ENCODE measurements at places on chromosomes 3 and 15.

- no peak for DNase-seq
Measured at GRCh38 chr3:190644035-190644434, 130.2 kb downstream of the IL1RAP start.

- no peak for DNase-seq
Measured at GRCh38 chr3:197025736-197026480, 3.7 kb downstream of the MELTF start.

GRCh38 chr3:111723293-111724215 lies 128.4 kb upstream of the ZBED2 start:
- no peak for DNase-seq

DNA sequence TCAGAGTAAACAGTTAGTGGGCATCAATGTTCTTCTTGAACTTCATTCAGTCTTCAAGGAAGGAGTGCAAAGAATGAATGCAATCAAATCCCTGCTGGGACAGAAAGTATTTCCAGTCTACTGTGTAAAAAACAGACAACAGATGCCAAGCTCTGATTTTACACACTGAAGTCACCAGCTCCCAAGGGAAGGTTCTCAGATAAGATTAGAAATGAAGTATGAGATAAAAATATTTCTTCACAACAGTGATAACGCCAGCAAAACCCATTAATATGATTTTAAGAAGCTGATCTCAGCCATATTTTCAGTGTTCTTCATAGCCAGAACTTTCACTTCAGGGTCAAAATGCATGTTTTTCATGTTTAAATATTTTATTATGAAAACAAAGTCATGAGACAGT lies 265.6 kb downstream of the CTNNB1 start:
- DNase-seq = no peak

- no peak for DNase-seq
Measured at GRCh38 chr15:69189157-69189556, 28.7 kb downstream of the GLCE start.

DNA sequence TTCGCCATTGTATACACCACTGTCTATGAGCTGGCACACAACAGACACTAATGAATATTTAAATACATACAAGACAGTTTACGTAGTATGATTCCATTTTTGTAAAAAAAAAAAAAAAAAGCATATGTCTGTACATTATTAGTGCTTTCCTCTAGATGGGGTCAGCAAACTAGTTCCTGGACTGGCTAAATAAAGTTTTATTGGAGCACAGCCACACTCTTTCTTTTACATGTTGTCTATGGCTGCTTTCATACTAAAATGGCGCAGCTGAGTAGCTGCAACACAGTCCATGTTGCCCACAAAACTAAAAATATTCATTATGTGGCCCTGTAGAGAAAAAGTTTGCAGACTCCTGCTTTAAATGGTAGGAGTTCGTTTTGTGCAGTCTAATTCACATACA lies 70.7 kb upstream of the FRMD4B start:
- DNase-seq = no peak

GRCh38 chr3:53161450-53161819 lies 426 bp downstream of the PRKCD start:
- no peak for DNase-seq

DNA sequence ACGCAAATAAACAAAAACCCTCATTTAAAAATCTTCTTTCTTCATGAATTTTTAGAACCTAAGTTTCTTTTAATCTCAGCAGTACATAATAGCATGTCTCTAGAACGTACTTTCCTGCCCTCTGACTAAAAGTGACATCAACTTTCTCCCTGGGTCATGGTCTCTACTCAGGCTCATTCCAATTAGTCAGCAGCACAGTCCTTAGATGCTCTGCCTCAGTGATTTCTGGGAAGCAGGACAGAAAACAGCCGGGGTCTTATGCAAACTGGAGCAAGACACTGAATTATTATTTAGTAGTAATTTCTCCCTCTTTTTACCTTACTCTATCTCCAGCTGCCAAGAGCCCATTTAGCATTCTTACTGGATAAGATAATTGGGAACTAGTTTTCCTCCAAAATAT lies 365.2 kb downstream of the TUSC7 start:
- no peak for DNase-seq

DNA sequence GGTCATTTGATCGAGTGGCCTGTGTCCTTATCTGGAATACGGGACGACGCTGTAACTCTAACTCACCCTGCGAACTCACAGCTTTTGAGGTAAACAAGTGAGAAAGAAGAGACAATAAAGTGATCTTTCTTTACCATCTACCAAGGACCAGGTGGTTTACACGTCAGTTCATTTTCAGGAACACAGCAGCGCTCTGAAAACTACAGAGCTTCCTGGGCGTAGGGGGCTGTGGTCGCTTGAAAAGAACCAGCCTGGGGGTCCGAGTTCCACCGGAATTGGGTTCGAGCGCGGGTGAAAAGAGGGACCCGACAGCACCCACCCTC lies 357 bp downstream of the KIAA1143 start:
- no peak for DNase-seq

DNA sequence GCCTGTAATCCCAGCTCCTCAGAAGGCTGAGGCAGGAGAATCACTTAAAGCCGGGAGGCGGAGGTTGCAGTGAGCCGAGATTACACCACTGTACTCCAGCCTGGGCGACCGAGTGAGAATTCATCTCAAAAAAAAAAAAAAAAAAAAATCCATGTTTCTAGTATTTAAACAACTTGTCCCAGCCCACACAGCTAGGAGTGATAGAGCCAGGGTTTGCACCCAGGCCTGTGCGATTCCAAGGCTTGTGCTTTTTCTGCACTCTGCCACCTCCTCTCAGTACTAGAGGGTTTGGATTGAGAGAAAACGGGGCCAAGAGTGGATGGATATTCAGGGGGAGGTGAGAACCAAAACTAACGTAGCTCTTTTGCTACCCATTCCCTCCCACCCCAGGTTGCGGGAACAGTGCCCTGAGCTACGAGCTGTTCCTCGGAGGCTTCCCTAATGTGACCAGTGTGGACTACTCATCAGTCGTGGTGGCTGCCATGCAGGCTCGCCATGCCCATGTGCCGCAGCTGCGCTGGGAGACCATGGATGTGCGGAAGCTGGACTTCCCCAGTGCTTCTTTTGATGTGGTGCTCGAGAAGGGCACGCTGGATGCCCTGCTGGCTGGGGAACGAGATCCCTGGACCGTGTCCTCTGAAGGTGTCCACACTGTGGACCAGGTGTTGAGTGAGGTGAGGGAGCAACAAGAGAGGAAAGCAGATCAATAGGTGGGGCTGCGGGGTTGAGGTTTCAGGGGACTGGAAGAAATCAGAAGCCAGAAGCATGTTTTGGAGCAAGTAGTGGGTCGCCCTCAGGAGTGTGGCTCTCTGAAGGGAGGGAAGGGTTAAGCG lies 4.1 kb downstream of the CAMK2N2 start:
- no peak for DNase-seq

- no peak for DNase-seq
Measured at GRCh38 chr3:166498446-166498845, 661.2 kb upstream of the BCHE start.

- no peak for DNase-seq
Measured at GRCh38 chr3:79314544-79314943, 453.3 kb downstream of the ROBO1 start.

- DNase-seq = no peak
Measured at GRCh38 chr3:131242201-131242600, 139.4 kb upstream of the NUDT16 start.

- no peak for DNase-seq
Measured at GRCh38 chr3:40620151-40620550, 95.4 kb downstream of the ZNF621 start.

- DNase-seq = no peak
Measured at GRCh38 chr3:128577711-128578110, 72.9 kb downstream of the RPN1 start.

DNA sequence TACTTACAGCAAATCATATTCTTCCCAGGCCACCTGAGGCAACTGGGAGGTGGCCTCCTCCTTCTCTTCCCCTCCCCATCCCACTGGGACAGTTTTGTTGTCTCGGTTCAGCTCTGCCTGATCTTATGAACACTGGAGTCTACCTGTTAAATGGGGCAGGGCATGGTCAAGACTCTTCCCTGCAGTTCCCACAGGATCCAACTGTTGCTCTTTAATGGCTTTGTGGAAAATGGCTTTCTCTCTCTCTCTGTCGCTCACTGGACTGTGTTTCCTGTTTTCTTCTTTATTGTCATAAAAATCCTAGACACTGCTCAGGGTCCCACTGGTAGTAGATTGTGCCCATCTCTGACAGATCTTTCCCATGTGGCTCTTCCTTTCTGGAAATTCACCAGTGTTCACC lies 40.2 kb downstream of the SLC27A2 start:
- DNase-seq = no peak

- DNase-seq = no peak
Measured at GRCh38 chr3:13707456-13707855, 158.5 kb downstream of the FBLN2 start.

GRCh38 chr3:149487598-149488197 lies 13.2 kb downstream of the TM4SF4 start:
- no peak for DNase-seq

GRCh38 chr3:151687076-151687475 lies 46.7 kb upstream of the AADACL2 start:
- DNase-seq = no peak

GRCh38 chr3:119571230-119571629 lies 8.1 kb upstream of the ADPRH start:
- no peak for DNase-seq

DNA sequence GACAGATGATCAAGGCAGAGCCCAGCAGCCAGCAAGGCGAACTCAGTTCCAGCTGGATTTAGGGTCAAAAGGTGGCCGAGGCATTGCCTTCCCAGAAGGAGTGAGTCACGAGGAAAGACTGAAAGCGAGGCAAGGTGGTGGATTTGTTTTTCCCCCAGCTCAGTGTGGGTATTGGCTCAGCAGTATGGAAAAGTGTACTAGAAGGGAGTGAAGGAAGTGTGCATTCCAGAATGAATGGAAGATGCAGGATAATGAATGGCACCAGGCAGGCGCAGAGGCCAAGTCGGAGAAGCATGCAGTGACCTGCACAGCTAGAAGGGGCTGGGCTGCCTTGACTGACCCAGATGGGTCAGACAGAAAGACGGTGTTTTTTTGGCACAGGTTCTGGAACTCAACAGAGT lies 46.3 kb downstream of the FOXP1 start:
- DNase-seq = no peak

- no peak for DNase-seq
Measured at GRCh38 chr3:4756057-4756775, 223.0 kb upstream of the BHLHE40 start.

- no peak for DNase-seq
Measured at GRCh38 chr15:98743177-98743576, 94.8 kb downstream of the IGF1R start.

DNA sequence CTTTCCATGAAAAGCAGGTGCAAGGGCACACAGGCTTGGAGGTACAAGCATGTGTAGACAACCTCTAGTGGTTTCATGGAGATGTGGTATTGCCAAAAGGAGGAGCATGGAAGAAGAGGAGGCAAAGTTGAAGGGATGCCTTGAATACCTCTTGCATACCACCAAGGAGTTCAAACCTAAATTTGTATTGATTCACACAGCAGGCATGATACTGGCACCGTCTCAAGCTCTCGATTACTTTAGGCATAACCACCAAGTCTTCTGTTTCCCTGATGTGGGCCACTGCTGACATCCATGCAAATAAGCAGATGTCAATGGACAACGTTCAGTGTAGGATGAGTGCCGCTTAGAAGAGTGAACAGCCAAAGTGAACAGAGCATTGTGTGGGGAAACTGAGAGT lies 87.1 kb downstream of the SCN11A start:
- no peak for DNase-seq

DNA sequence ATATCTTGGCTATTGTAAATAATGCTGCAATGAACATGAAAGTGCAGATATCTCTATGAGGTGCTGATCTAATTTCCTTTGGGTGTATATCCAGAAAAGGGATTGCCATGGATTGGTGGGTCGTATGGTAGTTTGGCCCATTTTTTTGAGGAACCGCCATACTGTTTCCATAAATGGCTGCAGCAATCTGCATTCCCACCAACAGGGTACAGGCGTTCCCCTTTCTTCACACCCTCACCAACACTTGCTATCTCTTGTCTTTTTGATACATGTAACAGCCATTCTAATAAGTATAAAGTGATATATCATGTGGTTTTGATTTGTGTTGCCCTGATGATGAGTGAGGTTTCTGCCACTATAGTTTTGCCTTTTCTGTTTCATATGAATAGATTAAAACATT lies 146.7 kb downstream of the NR2F2 start:
- DNase-seq = no peak

DNA sequence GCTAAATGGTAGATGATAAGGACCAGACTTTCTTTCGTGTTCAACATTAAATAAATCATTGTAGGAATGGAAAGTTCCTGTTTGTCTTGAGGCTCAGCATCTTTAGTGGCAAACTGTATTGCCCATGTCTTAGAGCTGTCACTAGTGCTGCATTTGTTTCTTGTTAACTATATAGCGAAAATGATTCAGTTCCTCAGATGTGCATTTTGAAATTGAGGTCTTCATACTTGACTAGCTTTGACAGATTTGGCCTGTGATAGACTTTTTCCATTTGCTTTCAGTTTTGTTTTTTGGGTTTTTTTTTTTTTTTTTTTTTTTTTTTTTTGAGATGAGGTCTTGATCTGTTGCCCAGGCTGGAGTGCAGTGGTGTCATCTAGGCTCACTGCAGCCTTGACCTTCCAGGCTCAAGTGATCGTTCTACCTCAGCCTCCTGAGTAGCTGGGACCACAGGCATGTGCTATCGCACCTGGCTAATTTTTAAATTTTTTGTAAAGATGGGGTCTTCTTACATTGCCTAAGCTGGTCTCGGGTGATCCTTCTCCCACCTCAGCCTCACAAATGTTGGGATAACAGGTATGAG lies 9.5 kb upstream of the RPLP1 start:
- DNase-seq = no peak

- no peak for DNase-seq
Measured at GRCh38 chr3:135565546-135565945, 400.0 kb upstream of the PPP2R3A start.

DNA sequence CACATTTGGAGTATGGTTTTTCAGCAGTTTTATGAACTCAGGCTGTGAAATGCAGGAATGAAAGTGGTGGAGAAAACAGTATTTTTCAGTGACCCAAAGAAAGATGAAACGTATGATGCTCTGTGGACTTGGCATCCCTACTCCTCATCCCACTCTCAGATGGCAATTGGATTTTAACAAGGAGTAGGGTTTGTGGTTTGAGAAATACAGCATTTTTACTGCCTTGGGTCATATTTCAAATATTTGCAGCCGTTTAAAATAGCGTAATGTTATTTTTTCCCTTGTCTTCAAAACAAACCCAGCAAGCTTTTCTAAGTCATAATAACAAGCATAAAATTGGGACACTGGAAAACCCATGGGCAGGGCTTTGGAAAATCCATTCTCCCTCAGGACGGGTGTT lies 117.2 kb upstream of the LRIG1 start:
- no peak for DNase-seq

GRCh38 chr3:112579232-112579631 lies 17.4 kb downstream of the SLC35A5 start:
- no peak for DNase-seq

DNA sequence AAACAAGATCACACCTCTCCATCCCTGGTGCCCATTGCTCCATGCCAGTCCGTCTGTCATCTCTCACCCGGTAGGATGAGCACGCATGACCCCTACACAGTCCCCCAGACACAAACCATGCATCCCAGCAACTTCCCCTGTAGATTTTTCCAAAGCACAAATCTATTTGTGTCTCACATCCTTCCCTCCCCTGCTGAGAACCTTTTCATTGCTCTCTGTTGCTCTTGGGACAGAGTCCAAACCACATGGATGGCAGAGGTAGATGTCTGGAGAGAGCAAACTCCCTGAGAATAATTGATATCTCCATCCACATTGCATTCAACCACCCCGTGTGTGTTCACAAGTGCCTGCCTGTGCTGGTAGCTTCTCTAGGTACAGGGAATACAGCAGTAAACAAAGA lies 29.9 kb upstream of the LRTM1 start:
- DNase-seq = no peak

GRCh38 chr3:127215714-127216414 lies 22.9 kb downstream of the PRR23E start:
- DNase-seq = no peak

Data from effector CD8-positive, alpha-beta T cell (primary cell).